ENCODE measurements at places on chromosomes 5 and 9.

DNA sequence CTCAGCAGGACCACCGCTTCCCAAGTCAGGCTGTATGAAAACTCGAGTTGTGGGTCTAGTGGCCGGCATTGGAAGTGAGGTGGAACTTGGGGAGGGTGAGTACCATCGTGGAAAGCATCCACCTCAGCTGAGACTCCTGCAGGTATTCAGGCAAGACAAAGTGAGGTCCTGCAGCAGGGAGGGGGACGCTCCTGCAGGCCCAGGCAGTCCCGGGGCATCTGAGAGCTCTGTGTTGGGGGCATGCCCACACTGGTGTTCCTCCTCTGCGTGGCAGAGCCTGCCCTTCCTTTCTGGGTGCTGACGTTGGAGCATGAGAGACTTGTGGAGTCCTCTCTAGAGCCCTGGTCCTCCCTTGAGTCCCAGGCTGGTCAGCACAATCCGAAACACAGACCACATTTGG lies 187.7 kb downstream of the CACNA1B start:
- DNase-seq, result no peak

- peak; percentile 4 for DNase-seq
Measured at GRCh38 chr5:121503111-121503840, 348.4 kb upstream of the FTMT start.

- no peak for DNase-seq
Measured at GRCh38 chr5:148858547-148858946, 32.1 kb downstream of the ADRB2 start.

- no peak for DNase-seq
Measured at GRCh38 chr5:155546075-155546474, 532.5 kb downstream of the KIF4B start.

DNA sequence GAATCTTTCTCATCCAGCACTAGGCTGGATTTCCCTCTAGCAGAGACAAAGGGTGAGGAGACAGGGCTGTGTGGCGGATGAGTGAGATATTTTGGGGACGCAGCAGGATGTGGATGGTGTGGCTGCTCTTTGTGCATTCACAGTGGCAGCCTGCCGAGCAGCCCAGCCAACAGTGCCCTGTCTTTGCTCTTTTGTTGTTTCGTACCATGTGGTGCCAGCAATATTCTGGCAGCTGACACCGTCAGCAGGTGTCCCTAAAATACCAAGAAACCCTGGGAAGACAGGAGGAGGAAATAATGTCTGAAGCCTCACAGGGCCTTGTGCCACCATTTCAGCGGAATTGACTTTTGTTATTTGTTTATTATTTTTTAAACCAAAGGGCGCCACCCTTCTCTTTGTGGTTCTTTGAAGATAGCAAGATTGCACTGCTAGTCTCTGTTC lies 141.4 kb downstream of the CCDC192 start:
- DNase-seq, result peak; percentile 54

DNA sequence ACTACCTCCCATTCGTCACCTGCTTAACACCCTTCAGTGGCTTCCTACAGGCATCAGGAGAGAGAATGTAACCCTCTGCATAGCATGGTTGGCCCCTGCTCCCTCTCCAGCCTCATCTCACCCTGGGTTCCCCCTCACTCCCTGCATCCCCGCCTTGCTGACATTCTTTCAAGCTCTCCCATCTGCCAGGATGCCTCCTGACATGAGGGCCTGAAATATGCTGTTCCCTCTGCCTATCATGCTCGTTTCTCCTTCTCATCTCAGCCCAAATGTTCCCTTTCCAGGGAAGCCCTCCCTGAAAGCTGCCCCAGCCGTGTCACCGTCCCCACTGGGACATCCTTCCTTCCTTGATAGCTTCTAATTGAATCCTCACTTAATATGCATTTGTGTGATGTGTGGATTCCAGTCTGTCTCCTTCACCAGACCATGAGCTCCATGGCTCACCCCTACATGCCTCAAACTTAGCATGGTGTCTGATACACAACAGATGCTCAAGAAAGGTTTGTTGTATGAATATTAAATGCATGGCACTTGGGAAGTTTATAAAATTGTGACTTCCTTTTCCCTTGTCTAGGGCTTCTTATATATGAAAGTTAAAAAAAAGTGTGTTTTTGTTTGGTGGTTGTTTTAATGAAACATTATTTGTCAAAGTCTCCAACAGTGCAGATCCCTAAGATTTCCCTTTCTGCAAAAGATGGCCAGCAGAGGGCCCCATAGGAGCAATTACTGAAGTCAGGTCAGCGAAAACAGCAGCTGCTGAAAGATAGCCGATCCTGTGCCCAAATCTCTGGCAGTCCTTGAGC lies 7.3 kb upstream of the C5orf58 start:
- peak; percentile 64 for DNase-seq

DNA sequence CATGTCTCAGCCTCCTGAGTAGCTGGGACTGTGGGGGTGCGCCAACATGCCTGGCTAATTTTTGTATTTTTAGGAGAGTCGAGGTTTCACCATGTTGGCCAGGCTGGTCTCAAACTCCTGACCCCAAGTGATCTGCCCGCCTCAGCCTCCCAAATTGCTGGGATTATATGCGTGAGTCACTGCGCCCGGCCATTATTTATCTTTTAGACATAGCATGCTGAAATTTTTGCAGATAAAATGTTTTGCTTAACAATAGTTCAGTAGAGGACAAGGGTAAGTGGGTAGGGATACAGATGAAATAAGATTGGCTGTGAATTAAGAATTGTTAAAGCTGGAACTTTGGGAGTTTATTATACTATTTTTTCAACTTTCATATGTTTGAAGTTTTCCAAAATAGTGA lies 150.8 kb upstream of the GRHPR start:
- DNase-seq, result peak; percentile 33

- DNase-seq, result no peak
Measured at GRCh38 chr5:9363449-9363848, 182.4 kb downstream of the SEMA5A start.

GRCh38 chr5:14895301-14895700 lies 23.7 kb upstream of the ANKH start:
- peak; percentile 17 for DNase-seq

- DNase-seq, result no peak
Measured at GRCh38 chr9:122007837-122008236, 85.3 kb downstream of the TTLL11 start.

DNA sequence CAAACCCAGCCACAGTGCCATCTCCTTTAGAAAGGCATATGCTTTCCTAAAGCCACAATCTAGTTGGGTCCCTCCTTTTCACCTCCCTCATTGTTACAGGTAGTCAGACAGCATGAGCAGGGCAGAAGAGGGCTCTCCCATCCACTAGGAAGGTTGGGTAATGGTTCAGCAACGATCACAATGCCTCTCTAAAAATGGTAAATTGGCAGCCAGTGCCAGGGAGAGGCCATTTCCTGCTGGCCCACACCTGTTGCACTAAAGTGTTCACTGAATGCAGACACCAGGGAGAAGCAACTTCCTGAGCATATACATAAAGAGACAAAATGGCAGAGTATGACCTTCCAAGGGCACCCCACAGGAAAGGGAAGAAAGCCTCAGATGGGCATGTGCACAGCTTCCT lies 31.3 kb upstream of the DAP start:
- DNase-seq, result no peak

DNA sequence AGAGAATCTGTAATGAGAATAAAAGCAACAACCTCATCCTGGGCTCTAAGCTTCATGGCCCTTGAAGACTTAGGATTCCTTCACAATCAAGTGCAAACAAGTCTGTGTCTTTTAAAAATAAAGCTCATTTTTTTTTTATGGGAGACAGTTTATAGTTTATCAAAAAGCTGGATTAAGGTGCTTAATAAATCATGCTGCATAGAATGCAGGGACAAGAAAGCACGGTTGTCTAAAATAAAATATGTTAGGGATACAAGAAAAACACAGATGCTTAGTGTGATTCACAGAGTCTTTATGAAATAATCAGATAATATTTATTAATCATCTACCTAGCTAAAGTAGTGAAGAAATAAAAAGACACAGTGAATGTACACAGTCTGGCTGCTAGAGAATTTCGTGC lies 2045.9 kb upstream of the WWC1 start:
- DNase-seq, result no peak

DNA sequence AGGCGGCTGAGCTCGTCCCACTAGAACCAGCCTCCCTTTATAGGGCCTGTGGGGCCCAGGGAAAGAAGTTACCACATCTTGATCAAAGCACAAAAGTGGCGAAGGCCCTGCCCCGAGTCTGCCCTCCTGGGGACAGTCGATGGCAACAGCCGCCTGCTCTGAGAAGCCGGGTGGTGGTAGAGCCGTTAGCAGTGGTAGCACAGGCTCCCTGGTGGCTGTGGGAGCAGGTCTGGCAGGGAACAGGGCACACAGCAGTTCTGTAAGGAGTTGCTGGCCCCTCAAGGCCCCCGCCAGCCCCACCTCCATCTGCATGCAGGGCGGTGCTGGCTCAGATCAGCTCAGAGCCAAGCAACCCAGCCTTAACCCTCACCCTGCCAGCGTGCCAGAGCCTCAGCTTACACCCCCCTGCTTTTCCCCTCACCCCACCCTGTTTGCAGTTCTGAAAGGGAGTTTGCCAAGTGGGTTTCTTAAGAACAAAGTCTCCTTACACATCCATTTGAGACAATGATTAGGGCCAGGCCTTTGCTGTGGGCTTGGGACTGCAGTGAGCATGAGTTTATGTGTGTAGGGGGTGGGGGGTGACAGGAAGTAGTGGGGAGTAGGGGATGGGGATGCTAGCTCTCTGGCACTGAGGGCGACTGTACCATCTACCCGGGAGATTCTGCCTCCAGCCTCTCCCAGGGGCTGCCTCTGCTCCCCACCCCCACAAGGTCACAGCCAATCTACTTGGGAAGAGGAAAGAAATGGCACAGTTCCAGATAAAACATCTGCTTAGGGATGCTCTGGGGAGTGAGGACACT lies 11.8 kb downstream of the ACSL6 start:
- DNase-seq, result no peak

DNA sequence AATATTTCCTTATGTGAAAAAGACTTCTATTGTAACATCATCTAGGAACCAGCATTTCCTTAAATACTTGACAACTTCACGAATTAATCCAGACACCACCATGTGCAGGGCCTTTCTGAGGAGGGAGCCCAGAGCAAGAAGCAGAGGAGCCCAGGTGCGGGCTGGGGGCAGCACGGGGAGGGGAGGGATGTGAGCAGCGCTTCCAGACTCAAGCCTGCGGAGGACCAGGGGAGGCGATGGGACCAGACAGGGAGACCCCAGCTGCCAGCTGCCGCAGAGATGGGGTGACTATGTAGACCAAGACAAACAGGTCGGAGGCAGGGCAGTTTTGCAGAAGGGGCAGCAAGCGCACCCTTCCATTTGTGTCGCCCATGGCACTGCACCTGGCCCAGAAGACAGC lies 596.1 kb downstream of the IRX1 start:
- DNase-seq, result no peak

GRCh38 chr5:1151316-1151715 lies 39.5 kb upstream of the SLC12A7 start:
- no peak for DNase-seq

DNA sequence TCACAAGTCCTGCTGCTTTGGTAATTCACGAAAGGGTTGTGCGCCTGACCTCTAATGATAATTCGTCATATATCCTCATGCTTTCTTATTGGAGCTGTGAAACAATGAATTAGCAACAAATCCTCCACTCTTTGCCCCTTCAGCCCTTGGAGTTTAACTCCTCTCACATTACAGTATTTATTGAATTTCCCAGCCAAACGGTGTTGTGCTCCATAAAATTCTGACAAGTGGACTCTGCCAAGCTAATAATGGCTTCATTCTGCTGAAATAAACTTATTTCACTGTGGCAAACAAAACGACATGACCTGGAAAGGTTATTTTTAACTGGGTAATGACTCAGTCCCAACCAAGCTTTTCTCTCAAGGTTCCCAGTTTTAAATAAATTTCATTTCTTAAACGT lies 984.4 kb upstream of the DMAC1 start:
- no peak for DNase-seq

DNA sequence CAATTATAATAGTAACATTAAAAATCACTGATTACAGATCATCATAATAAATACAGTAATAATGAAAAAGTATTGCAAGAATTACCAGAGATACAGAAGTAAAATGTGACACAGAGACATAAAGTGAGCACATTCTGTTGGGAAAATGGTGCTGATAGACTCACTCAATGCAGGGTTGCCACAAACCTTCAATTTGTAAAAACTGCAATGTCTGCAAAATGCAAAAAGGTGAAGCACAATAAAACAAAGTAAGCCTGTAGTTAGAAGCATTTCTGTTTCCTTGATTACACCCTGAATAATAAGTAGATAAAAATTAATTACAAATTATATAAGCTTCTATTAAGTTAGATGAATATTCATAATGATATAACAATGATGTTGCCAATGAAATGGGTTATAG lies 736.2 kb upstream of the CHD1 start:
- DNase-seq, result no peak

DNA sequence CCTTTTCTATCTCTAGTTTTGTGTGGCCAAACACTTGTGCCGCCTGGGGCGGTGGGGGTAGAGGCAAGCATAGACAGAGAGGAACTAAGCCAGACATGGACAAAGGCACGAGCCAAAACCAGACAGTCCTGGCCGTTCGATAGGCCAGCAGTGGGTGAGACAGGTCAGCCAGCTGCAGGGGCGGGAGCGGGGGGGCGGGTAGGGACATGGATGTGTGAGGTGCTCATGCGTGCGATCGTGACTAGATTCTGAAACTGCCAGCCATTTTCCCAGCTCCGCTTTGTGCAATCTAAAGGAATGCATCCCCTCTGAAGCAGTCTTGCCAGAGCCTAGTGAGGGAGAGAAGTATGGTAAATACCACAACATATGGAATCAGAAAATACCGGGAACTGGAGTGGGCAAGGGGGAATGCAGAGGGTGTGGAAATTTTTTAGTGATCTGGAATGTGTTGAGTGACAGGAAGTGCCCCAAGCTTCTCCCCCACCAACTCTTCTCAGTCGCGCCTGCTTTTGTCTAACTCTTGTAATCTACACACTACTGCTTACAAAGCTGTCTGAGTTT lies 111.9 kb downstream of the NR6A1 start:
- DNase-seq, result peak; percentile 99

DNA sequence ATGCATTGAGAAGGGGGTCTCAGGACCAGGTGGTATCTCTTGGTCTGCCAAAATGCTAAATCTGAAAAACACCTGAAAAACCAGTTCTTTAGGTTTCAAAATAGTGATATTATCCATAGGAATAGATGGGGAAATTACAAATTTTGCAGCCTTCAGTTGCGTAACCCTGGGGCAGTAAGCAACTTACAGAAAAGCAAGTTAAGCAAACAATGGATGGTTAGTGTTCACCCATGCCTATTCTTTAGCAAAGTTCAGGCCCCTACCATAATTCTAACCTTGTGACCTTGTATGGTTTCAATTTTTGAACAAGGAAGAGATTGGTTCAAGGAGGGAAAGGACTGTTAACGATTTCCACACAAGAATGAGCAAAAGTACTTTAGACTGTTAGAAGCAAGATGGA lies 24.5 kb downstream of the GLRX start:
- DNase-seq, result no peak

GRCh38 chr9:81635521-81636254 lies 53.7 kb downstream of the TLE1 start:
- DNase-seq, result peak; percentile 22

DNA sequence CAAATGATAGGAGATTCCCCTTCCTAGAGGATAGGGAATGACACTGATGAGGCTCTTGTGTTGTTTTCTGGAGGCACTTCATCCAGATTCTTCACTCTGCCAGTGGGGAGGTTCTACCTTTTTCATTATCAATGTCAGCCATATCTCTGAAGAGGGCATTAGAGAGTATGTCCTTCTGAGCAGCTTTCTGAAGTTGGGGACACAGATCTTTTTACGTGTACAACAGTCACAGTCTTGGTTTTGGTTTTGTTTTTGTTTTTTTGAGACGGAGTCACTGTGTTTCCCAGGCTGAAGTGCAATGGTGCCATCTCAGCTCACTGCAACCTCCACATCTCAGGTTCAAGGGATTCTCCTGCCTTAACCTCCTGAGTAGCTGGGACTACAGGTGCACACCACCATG lies 22.6 kb downstream of the CENPH start:
- DNase-seq, result no peak
